ENCODE measurements at places on chromosomes 7 and 10.

DNA sequence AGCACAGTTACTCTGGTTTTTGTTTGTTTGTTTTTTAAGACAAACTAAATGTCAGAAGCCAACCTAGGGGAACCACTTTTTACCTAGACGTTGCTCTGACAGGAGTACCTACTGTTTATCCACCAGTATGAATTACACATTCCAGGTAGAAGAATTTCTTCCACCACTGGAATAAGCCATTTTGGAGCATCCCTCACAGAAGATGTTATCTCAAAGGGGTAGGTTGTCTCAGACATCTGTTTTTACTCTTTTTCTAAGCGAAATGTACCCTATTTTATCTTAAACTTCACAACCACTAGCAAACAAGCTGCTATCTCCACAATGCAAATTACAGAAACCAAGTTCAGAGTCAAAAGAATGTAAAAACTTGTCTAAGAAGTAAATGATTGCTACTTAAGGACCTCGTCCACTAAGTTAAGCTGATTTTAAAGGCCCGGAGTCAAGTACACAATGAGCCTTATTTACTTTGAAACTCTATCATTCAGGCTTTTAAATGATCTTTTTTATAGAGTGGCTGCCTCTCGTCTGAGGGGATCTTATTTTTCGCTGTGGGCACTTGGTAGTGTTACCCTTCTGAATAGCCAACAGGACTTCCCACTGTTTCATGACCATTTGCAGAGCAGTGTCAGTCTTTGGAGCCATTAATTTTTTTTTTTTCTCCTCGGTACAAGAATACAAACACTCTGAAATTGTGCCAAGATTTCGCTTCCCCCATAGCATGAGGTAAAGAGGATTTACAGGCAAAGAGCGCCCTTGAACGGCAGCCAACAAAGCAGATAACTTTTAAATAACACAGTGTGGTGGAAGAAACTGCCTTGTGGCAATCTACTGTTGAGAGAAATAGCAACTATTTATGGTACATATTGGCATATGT lies 15.7 kb upstream of the ARMC3 start:
- DNase-seq: no peak

DNA sequence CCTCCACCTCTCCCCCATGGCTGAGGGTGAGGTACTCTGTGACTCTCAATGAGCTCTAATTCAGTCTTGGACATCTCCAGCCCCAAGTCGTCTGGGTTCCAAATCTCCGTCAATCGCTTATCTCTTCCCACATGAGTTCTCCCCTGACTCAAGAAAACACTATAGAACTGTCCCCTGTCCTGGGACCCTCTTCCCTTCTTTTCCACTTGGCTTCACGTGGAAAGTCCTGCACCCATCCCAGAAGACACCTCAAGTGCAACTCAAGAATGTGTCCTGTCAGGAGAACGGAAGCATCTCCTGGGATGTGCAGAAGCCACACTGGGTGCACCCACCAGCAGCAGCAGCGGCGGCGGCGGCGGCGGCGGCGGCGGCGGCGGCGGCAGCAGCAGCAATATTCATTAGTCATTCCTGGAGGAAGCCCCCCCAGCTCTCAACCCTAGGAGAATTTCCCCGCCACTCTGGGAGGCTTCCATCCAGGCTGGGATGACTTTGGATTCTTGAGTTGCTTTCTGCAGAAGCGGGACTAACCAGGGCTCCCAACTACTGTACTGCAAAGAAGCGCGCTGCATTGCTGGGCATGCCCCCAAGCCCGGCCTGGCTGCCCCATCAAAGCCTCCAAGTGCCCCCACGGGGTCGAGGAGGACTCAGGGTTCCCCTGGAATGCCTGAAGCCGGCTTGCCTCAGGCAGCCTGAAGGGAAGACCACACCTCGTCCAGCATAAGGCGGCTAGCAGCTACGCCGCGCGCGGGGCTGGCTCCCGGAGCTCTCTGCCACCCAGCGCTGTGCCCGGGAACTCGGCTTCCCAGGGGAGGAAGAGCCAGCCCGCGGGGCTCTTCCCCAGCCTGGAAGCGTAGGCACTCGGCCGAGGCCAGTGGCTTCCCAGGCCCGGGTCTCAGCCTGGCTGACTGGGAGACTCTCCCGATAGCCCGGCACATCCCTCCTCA lies 1.0 kb downstream of the CRTAC1 start:
- DNase-seq: no peak

DNA sequence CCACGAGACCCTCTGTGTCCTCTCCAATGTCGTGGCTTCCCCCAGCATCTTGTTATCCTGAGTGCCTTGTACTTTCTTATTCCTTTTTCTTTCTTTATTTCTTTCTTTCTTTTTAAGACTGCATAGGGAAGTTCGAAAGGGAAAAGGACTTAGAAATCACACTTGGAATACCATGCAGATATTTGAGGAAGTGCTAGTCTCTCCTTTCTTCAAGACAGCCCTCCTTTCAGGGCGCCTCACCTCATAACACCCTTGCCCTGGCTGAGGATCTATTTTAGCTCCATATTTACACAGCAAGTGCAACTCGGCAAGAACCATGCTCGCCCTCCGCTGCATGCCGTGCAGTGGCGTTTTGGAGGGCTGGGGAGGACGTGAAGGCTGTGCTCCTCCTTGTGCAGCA lies 232.3 kb upstream of the GLI3 start:
- no peak for DNase-seq

DNA sequence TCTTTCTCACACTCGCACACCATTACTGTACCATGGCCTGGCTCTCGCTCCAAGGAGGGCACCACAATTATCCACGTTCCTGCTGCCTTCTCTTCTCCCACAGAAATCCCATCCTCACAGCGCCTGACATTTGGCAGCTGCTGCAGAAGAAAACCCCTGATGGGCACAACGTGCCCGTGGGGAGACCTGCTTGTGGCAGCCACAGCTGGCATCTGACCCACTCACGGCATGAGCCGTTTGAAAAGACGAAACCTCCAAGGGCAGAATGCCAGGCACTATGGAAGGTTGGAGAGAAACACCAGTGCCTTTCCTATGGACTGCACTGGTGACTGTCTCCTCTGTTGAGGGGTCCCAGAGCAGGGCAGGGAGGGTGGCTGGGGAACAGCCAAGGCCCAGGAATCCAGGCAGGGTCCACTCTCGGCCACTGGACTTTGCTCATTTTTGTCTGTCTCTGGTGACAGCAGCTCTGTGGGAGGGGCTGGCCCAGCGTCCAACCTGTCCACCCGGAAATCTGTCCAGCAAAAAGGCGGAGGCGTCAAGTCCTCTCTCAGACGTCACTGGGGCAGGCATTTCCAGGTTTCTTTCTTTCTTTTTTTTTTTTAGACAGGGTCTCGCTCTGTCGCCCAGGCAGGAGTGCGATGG lies 61.0 kb upstream of the MKRN1 start:
- no peak for DNase-seq

DNA sequence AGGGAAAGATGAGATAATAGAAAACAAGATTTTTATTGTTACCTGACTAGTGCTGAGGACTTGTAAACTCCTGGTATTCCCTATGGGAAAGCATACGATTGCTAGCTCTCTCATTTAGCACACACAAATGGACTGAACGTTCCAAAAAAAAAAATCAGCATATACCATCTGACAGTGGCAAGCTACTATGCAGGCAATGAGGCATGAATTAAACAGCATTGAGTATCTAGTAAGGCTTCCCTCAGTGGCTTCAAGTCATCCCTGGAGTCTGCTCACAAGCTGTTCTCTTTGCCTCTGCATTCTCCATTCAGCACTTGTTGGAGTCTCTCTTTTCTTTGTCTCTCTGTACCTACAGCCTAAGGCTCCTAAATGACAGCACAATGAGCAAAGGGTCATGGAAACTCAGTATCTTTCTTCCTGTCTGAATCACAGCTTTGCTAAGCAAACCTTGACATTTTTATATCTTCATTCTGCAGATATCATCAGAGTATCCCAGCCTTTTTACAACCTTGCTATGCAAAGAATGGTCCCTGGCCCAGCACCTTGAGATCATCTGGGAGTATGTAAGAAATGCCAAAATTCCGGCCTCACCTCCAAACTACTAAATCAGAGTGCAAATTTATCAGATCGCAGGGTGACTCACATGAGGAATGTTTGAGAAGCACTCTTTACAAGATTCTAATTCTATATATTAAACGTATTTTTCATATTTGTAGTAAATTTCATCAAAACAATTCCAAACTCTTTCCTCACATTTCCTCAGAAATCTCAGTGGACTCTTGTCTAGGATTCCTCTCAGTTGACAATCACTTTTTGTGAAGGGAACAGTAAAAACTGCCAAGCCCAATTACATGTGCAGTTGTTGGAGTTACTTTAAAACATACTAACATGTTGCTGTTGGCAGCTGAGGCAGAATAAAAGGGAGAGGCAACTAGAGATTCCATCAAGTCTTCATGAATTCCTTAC lies 10.8 kb upstream of the LIPA start:
- DNase-seq: peak; percentile 66

DNA sequence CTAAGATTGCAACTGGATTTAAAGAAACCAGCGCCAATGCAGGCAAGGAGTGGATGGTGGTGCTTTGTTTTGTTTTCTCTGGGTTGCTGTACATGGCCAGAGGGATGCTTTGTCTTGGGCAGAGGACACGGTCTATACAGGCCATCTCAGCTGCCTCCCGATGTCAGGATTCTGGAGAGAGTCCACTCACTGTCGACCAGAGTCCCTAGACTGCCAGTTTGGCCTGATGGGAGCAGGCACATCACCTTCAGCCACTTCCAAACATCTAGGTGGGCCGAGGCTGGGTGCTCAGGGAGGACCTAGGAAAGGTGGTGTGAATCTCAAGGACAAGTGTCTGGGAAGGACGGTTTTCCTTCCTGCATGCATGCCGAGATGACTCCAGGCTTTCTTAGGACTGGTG lies 152.1 kb downstream of the BUB3 start:
- DNase-seq: no peak

GRCh38 chr7:77388055-77388641 lies 28.0 kb downstream of the GSAP start:
- no peak for DNase-seq

DNA sequence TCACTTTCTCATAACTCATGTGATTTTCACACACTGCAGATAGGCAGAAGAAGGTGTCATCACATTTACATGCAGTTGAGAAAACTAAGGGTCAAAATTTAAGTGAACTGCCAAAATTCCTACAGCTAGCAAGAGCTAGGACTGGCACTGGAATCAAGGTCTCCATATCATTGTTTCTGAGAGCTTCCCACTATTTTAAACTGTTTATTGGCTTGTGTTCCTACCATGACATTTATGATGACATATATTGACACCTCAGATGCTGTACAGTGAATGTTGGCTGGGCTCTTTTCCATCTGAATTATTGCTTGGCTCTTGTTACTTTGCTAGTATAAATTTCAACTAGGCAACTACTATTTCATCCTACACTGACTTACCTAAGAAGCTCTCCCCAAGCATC lies 2.0 kb downstream of the THSD7A start:
- no peak for DNase-seq

DNA sequence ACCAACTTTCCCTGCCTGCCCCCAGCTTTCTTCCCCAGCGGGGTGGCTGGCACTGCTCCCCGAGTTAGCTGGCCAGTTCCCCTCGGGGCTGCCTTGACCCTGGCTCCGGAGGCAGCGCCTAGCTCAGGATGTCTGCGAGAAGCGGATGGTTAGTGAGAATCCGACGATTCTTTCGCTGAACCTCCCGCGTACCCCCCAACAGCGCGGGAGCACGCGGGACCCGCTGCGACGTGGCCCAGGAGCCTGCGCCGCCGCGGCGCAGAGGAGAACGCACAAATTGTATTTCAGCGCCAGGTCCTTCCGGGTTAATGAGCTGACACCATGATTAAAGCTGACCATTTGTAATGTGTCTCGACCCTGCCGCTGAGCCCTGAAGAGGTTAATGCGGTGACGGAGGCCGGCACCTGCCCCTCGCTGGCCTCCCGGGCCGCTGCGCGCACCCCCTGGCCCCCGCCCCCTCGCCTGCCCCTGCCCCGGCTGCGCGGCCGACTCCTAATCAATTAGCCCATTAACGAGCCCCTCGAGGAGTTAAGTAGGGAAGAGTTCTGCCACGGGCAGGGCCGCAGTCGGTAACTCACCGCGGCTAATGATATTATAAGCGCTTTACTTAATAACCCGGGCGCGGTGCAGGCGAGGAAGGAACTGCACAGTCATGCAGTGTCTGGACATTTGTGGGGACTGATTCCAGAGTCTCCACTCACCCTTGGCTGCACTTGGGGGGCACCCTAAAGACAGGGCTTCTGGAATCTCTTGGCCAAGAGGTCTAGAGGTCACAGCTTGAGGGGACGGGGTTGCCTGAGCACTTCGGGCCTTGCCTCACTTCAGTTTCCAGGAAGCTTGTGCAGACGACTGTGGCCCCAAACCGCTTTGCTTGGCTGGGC lies 1.7 kb upstream of the HMX2 start:
- DNase-seq: no peak

DNA sequence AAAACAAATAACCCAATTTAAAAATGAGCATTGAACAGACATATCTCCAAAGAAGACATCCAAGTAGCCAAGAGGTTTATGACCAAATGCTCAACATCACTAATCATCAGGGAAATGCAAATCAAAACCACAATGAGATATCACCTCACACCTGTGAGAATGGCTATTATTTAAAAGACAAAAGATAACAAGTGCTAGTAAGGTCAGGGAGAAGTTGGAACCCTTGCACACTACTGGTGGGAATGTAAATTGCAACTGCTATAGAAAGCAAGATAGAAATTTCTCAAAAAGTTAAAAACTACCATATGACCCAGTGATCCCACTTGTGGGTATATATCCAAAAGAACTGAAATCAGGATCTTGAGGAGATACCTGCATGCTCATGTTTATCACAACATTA lies 49.5 kb downstream of the SGMS1 start:
- no peak for DNase-seq

- DNase-seq: no peak
Measured at GRCh38 chr7:117024811-117025210, 71.5 kb downstream of the ST7 start.

GRCh38 chr7:370775-371118 lies 80.8 kb downstream of the FOXL3 start:
- DNase-seq: no peak

GRCh38 chr7:91866599-91867148 lies 13.8 kb downstream of the MTERF1 start:
- DNase-seq: no peak

- no peak for DNase-seq
Measured at GRCh38 chr7:90621747-90622140, 25.6 kb downstream of the CDK14 start.

DNA sequence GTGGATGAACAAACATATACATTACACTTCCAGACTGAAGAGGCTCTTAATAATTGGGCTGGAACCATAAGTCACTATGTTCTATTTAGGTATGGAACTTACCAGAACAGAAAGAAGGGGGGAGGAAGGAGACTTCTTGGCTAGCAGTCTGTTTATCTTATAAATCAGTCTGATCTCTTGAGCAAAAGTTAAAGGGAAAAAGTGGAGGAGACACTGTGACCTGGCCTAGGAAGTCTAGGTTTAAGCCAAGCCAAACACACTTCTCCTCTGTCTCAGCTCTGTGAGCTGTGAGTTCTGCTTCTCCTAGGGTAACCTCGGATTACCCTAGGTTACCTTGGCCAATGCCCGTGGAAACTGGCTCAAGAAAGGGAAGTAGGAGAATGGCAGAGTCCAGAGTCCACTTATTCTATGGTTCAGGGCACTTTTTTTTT lies 95.2 kb downstream of the PFKFB3 start:
- DNase-seq: no peak

Measured in RWPE1 (cell line).